ENCODE measurements at places on chromosomes 7 and 10.

- no peak for DNase-seq
Measured at GRCh38 chr10:104043854-104044253, 41.8 kb downstream of the COL17A1 start.

- DNase-seq = no peak
Measured at GRCh38 chr7:121023683-121024511, 35.4 kb downstream of the CPED1 start.

DNA sequence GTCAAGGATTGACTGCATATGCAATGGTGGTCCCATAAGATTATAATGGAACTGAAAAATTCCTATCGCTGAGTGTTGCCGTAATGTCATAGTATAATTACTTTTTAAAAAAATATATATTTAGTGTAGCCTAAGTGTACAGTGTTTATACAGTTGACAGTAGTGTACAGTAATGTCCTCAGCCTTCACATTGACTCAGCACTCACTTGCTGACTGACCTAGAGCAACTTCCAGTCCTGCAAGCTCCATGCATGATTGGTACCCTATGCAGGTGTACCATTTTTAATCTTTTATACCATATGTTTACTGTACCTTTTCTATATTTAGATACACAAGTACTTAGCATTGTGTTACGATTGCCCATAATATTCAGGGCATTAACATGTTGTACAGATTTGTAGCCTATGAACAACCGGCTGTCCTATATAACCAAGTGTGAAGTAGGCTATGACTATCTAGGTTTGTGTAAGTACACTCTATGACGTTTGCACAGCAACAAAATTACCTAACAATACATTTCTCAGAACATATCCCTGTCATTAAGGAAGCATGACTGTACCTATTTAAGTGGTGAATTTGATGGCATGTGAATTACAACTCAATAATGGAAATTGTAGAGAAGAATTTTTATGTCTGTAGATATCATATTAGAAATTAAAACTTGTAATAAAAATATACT lies 40.9 kb downstream of the CCNY start:
- no peak for DNase-seq

GRCh38 chr7:46109437-46109836 lies 188.4 kb upstream of the IGFBP3 start:
- DNase-seq = no peak

DNA sequence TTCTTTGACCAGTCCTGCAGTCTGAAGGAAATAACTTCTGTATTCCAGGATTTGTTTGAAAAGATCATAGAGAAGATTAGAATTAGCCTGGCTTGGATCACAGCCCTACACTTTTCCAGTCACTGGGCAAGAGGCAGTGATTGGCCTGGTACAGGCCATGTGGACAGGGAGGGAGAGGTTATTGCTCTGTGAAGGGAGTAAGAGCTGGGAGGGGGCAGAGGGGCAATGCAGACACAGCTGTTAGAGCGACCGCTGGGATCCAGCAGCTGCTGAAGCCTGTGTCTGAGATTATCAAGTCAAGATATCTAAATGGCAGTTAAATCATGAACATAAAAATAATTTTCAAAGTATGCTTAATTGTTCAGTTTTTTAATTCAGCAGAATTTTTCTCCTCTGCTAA lies 257.3 kb downstream of the SDK1 start:
- DNase-seq = no peak

DNA sequence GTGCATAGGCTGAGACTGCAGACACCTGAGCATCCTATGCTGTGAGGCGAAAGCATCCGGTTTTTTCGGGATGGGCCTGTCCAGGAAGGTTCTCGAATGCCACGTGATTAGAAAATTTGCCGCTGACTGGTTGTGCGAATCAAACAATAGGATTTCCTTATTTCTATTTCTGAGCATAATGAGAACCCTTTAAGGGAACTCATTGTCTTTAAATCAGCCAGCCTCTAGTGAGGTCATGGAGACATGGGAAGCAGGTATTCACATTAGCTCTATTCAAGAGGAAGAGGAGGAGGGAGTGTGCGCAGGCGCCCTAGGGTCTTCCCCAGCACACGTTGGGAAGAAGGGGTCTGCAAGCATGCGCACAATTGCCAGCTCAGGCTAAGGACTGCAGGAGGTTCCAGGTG lies 5.6 kb downstream of the GIMAP1 start:
- DNase-seq = no peak

DNA sequence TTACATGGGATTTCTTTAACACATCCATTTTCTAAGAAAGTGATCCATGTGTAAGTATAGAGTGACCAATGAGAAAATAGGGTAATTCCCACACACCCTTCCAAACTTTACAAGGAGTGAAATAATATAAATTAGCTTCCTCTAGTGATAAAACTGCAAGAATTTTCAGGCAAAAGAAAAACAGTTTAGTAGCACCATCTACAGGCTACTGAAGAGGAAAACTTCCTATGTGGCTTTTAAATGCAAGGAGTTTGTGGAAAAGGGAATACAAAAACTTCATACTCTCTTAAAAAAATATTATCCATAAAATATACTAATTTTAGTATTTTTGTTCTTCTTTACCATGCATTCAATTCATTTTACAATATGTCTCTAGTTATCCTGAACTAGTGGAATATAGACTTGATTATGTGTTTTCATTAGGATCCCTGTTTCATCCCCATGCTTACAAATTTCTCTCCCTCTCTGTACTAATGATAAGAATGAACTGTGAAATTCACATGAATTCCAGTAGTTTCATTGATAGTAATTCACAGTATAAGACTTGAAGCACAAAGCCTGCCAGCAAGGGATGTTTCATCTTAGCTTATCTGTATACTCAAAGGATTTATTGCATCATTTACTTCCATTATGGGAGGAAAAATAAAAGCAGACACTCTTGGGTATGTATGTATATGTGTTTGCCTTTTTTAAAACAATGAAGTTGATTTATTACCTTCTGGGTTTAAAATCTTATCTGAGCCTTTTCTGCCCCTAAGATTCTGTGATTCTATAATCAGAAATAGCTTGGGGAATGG lies 442.9 kb downstream of the AUTS2 start:
- DNase-seq = no peak

GRCh38 chr7:113087071-113087998 lies 708 bp upstream of the GPR85 start:
- no peak for DNase-seq

DNA sequence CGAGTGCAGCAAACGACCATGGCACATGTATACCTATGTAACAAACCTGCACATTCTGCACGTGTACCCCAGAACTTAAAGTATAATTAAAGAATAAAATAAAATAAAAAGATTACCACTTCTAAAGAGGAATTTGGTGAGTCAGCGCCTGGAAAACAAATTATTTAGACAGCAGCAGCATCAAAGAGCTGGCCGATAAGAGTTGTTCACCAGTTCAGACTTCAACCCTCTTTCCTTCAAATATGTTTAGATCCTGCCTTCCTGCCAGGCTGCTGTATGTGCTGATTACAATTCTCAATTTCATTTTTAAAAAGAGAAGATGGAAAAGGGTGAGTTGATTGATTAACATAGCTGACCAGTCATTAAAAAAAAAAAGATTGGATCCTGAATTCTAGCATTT lies 672.0 kb upstream of the NRP1 start:
- DNase-seq = no peak

- DNase-seq = no peak
Measured at GRCh38 chr7:23469961-23470250, 385 bp downstream of the IGF2BP3 start.

DNA sequence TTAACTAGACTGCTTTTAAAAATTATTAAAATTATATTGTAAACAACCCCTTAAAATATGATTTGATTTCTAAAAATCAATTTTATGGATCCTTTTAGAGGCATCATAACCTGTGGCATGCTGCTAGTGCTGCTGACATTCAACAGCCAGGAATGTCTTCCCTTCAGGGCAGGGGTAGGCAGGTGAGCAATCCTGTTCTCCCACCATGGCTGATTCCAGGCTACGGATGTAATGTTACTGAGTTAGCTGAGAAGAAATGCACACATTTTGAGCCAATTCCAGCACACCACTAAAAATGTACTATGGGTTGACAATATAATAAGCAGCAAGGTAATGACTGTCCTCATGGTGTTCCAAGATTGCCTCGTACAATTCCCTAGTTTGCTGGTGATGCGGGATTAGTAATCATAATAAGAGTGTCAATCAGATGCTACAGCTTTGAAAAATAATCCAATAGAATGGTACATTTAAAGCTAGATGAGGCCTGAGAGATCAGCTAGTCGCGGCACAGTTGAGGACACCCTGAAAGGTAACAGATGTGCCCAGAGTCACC lies 108.7 kb upstream of the PRR15 start:
- DNase-seq = no peak

- no peak for DNase-seq
Measured at GRCh38 chr10:93566435-93567276, at the start of gene FFAR4. TSS of gene FFAR4 (plus strand) at chr10:93566665. CDS start at chr10:93566721, 56 bp downstream.

DNA sequence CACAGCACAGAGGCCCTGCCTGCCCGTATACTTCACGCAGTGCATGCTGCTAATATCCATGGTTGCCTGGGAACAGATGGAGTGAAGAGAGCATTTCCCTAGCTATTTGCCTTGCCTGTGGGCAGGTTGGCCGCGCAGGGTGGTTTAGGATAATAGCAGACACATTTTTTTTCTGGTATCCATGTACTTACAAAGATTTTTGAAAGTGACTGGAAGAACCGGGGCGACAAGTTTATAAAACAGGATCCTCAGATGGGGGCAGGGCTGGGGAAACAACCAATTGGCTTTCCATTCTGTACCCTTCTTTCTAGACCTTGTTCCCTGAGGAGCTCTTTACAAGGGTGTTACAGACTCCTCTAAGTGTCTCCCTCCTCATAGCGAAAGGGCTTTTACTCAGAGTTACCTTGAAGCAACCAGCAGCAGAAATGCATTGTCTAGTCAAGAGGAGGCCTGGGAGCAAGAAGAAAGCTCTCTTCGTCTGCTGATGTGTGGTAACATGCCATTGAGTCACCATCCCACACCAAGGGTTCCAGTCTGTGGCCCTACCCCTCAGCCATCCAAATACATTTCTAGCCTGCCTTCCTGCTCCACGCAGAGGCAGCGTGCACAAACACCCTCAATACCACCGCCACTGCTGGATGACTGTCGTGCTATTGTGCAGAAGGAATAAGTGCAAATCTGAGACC lies 31.5 kb downstream of the MTURN start:
- DNase-seq = no peak

DNA sequence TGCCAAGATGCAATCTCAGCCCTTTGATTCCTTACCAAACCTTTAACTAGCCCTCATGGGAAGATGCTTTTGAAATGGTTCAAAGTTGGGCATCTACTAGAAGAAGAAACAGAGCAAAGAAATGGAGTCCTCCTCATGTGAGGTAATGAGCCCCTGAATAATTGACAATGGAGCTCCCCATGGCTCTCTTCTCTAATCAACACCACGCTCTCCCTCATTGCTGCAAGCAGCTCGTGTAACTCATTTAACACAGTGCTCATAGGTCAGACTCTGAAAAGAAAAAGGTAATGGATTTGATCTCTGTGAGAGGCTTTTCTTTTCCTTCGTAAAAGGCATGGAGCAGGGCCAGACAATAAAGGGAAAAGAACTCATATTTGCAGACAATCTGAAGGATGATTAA lies 312.8 kb downstream of the PHTF2 start:
- DNase-seq = no peak

Data from activated CD8-positive, alpha-beta memory T cell treated with anti-CD3 and anti-CD28 coated beads for 48 hours (primary cell).